ENCODE measurements at places on chromosomes 6 and 20.

- DNase-seq: no peak
Measured at GRCh38 chr20:22720206-22720605, 135.8 kb upstream of the FOXA2 start.

DNA sequence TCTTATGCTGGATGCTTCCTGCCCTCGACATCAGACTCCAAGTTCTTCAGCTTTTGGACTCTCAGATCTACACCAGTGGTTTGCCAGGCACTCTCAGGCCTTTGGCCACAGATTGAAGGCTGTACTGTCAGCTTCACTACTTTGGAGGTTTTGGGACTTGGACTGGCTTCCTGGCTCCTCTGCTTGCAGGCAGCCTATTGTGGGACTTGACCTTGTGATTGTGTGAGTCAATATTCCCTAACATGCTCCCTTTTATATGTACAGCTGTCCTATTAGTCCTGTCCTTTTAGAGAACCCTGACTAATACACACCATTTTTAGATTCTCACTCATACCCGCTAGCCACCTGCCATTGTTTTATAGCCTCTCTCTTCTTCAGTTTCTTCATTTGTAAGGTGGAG is 382.1 kb upstream of the TSHZ2 start:
- DNase-seq: no peak

GRCh38 chr6:104940893-104941728 is 15.8 kb upstream of the LIN28B start:
- DNase-seq: no peak

DNA sequence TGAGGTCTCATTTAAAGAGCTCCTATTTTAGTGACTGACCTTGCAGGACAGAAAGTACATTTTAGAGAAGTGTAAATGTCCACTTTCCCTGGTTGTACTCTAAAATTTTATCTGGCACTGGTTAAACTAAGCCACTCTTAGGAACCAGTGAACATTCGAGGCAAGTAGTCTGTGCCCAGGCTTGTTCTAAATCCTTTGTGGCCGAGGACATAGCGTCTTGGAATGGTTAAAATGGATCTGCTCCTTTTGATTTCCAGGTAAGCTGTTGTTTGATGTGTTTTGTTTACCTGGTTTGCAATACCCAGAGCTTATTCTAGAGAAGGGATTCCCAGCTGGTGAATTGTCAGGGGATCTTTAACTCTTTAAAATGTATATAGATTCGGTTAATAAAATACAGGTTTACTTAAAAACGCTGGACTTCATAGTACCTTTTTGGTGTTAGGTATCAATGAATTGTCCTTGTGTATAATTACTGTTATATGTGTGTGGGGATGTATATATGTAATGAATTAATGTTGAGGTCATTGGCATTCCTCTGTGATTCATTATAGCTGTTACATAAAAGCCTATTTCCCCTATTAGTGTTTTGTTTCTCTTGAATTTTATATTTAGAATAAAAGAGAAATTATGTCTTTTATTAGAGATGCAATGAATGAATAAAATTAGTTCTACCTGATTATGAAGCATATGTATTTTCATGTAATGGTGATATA is 15.8 kb downstream of the SNX9 start:
- DNase-seq: no peak

GRCh38 chr6:152309648-152310047 is 327.5 kb downstream of the SYNE1 start:
- DNase-seq: peak; percentile 42

DNA sequence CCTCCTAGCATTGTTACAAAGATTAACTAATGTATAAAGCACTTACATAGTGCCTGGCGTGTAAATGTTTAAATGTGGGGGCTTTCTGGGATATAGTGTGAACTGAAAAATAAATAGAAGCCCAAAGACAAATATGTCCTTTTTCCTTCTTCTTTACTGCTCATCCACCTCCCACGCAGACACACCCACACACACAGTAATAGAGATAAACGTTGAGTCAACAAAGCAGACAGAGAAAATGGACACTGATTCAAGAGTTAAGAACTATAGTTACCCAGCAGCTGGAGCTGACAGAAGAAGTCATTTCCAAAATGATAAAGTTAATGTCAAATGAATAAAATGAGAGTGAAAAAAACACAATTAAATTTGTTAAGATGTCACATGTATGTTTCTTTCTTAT is 68.3 kb downstream of the FHL5 start:
- no peak for DNase-seq

GRCh38 chr6:33359331-33359730 is 32.3 kb upstream of the KIFC1 start:
- DNase-seq: no peak

- no peak for DNase-seq
Measured at GRCh38 chr20:44400671-44400969, 45.1 kb downstream of the HNF4A start.

DNA sequence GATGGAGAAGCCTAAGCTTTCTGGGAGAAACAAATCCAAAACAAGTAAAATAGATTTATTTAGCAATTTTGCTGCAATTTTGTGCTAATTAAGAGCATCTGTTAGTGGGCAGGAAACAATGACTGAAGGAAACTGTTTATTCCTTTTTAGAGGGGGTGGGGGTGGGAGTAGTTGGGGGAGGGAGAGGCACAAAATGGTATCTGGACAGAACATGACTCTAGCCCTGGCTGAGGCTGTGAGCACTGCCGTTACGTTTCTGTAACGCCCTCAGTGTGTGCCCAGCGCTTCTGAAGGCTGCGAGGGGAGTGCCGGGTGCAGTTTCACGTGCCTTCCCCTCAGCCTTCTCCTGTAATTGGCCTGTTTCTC is 28.8 kb downstream of the METTL24 start:
- no peak for DNase-seq

Data from activated T-helper 1 cell treated with anti-CD3 and anti-CD28 coated beads, Interleukin-2, amount 50 U/mL, for 16 hours (primary cell).